ENCODE measurements at places on chromosomes 13 and 19.

DNA sequence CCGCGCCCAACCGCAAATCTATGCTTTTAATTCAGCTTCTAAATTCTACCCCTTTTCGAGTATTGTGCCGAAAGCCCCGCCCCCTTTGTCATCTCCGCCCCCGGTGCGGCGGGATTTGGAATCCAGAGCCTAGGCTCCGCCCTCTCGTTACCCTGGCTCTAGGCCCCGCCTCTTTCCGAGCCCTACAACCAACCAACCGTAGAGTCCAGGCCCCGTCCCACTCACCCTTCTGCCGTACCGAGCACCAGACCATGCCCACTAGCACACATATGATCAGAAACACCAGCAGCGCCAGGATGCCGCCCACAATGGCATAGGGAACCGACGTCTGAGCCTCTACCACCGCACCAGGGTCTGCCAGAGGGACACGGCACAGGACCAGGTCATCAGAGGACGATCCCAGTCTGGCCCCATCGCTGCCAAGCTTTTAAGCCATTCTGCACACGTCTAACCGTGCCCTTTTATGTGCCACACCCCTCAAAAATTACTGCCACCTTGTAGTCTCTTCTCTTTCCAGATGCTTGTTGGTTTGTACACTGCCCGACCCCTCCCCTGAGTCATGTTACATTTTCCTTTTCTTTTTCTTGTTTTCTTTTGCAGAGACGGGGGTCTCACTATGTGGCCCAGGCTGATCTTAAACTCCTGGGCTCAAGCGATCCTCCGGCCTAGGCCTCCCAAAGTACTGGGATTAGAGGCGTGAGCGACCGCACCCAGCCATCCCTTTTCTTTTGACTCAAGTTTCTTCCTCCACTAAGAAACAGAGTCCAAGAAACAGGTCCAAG lies 4.7 kb upstream of the ZNF428 start:
- DNase-seq: no peak

GRCh38 chr13:90792335-90792734 lies 555.2 kb upstream of the MIR17HG start:
- no peak for DNase-seq

DNA sequence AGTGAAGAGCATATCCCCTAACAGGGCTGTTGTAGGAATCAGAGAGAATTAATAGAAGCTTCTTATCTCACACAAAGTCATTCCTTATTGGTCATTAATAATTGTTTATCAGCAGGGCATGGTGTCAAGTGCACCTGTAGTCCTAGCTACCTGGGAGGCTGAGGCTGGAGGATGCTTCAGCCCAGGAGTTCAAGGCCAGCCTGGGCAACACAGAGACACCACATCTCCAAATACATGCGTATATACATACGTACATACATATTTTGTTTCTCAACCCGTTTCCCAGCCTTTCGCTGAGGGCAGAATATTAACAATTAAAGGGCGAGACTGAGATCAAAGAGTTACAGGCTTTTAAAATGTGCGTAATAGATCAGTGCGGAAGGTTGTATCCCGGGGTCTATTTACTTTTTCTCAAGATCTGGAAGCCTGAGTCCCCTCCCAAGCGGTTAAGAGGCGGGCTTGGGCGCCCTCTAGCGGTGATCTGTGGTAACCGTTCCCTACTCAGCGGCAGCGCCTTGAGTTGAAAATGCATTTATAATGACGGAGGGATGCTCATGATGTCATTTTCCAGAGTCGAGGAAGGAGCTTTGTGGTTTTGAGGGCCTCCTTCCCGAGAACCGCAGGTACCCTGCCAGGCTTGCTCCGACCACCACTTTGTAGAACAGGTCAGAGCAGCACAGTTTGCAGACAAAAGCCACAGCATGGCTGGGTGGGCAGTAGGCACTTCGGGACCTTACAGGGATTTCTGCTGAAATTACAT lies 169.6 kb upstream of the GPR12 start:
- peak; percentile 28 for DNase-seq

DNA sequence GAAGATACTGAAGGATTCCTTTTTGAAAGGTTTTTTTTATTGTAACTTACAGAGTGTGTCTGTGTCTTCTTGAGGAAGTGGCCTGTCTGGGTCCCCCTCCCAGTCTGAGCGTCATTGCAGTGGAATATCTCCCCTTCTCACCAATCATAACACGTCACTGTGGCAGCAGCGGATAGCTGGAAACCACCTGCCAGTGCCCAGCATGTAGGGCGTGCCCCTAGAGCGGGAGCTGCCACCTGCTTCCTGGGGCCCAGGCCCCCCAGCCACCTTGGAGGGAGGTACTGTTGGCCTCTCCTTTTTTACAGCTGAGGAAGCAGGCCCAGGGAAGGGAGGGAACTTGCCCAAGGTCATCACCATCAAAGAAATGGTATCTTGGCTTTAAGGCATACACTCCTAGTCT lies 4.6 kb upstream of the DNM2 start:
- no peak for DNase-seq

- no peak for DNase-seq
Measured at GRCh38 chr19:50969413-50969760, at the start of gene KLK6. Gene KLK6 (minus strand): TSS chr19:50969591. CDS start chr19:50968104, 1,487 bp downstream.

DNA sequence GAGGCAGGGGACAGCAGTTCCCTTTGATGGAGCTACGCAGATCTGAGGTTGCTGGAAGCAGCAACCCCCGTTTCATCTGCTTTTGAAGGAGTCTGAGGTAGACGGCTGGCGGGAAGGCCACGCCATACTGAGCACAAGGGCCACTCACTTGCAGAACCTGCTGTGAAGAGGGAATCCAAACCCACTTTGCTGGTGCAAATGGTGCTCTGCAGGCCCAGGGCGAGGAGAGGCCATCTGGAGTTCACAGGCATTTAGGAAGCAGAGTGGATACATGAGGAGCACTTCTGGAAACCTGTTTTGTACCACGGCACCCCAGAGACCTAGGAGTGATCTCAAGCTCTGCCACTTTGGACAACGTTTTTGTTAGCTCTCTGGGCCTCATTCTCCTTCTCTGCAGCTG lies 227.8 kb downstream of the UQCRFS1 start:
- DNase-seq: no peak

- no peak for DNase-seq
Measured at GRCh38 chr13:99406799-99407201, 94.5 kb upstream of the TM9SF2 start.

DNA sequence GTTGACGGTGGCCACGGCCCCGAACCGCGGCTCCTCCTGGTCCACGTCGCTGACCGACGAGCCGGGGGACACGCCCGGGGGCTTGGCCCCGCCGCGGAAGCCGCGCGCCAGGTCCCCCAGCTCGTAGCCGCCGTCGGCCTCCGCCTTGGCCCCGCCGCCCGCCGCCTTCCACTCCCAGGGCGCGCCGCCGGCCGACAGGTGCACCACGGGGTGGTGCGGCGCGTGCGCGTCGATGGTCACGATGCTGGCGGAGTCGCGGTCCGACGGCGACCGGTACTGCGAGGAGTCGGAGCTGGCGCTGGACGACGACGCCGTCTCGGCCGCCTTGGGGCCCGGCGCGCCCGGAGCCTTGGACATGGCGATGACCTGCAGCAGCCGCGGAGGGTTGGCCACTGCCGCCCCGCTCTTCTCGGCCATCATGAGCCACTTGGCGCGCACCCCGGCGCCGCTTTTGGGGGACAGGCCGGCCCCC lies 9.0 kb downstream of the PLPPR3 start:
- DNase-seq: no peak

DNA sequence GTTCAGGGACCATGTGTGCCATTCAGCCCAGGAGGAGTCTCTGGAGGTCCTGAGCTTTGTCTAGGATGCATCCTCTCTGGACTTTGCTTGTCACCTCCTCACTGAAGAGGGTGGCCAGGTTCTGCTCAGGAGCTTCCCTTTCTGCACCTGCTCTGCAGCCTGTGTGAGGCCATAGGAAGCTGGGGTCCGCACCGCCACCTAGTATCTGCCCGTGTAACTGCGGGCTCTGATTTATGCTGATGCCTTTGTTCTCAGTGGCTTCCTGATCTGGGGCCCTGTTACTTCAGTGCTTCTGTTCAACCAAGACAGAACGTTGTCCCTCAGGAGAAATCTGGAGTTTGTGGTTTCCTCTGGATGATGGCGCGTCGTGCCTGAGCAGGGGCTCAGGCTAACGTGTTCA lies 15.5 kb downstream of the ZNF610 start:
- DNase-seq: no peak

DNA sequence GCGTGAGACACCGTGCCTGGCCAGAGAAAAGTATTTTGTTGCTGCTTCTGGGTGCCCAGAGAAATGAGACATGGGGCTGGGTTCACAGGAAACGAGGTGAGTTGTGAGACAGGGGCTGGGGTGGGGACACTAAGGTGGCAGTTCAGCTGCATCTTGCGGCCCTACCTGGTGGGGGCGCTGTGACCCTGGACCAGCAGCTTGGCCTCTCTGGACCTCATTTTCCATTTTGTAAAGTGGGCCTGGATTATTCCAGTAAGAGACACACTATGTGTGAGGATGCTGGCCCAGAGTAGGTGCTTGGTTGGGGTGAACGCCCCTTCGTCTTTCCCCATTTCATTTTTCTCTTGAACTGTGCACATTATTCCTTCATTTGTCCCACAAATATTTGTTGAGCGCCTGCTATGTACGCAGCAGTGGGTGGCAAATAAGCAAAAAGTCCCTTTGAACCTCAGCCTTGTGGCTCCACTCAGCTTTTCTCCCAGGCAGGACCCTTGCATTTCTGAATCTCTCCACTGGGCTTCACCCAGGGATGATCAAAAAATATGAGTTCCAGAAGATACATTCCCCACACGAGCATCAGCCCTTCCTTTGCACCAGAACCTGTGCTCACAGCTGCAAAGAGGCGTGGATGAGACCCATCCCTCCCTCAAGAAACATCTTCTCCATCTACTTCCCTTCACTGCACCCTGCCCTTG lies 26.6 kb upstream of the OR10H1 start:
- DNase-seq: no peak

- DNase-seq: no peak
Measured at GRCh38 chr13:68173111-68173510, 943.0 kb upstream of the PCDH9 start.

DNA sequence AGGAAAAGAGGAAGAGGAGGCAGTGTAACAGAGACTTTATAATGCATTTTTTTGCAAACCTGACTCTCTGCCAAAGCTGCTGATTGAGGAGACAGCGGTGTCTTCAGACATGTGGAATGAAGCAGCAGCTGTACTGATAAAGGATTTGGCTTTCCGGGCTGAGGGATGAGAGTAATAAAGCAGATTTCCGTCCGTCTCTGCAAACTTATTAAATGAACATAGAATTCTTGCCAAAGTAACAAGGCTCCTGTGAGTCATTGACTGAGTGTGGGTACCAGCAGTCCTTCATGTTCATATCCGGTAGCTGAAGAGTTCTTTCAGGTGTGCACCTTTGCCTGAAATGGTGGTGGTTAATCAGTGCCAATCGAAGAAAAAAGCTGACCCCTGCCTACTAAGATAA lies 112.6 kb downstream of the LIG4 start:
- no peak for DNase-seq

- no peak for DNase-seq
Measured at GRCh38 chr19:49224879-49225278, 67.3 kb downstream of the TRPM4 start.

GRCh38 chr13:111518161-111518792 lies 197.8 kb downstream of the TEX29 start:
- no peak for DNase-seq

Measured in Panc1 (cell line).